Stimulated activated CD4-positive, alpha-beta T cell treated with anti-CD3 and anti-CD28 coated beads, Interleukin-15, amount 100 ng/mL, for 24 hours (primary cell): ENCODE measurements at places on chromosomes 2 and 18.

- no peak for DNase-seq
Observed at GRCh38 chr2:103605071-103605780, 843.4 kb downstream of the TMEM182 start.

DNA sequence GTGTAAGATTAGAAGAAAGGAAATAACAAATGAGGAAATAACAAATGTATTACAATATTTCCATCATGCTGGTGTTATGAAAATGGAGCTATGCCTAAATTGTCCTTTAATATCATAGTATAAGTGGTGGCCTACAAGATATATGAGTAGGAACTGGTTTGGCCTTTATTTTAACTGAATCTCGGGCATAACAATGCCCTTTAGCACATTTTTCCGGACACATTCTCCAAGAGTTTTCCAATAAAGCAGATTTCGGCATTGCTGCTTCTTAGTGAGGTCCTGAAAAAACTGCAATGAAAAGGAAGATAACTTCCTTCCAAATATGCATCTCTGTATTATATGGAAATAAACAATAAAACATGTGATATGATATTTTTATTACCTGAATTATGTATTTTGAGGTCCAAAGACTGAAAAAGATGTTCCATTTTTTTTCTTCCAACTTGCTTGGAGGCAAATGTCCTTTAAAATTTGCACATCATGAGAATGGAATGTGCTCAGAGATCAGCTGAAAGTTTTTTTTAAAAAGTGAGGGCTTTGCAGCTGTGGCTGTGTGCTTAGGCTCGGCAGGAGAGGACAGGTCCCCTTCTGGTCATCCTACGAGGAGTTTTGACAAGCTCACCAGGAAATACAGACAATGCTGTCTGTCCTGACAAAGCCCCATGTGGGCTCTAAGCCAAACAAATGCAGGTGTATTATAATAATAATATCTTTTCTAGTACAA, 132.3 kb upstream of the RND3 start:
- no peak for DNase-seq

- no peak for DNase-seq
Observed at GRCh38 chr2:96631804-96632435, 6.2 kb downstream of the KANSL3 start.

DNA sequence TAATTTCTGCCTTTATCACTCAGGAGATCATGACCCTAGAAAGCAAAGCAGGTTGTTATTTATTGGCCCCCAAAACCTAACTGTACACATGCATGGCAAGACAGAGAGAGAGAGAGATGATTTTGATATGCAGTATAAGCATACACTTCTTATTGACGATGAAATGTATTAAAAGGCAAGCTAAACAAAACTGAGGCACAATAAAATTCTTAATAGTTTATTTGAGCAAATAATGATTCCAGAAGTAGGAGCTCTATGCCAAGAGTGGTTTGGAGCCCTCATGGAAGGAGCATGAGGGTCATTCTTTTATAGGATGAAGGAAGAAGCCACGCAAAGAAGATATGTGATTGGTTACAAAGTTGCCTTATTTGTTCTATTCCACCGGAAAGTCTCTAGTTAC, 616.0 kb downstream of the FBXO15 start:
- DNase-seq = no peak

GRCh38 chr2:233387667-233388528, 33.6 kb downstream of the DGKD start:
- DNase-seq = no peak

DNA sequence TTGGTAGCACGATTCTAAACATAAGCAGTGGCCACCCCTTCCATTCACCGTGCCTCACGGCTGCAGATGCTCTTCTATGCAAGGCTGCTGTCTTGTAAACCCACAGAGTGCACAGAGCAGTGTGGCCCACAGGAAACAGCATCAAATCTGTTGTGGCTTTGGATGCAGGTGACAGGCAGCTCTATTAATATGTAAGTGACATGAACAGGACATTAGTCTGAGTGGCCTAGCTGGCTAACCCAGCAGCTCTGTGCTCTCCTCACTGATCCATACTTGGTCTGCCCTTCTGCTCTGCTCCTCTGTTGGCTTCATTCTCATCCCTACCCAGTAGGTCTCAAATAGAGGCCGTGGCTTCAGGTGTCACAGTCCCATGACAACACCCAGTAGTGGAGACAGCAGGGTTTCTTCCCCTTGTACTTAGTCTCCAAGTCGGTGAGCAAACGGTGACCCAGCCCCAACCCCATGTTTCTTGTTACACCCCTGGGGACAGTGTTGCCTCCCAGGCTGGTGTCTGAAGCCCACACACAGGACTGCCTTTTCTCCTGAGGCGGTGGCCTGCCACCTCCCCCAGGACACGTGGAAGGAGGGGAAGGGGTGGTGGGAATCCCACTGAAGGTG, 5.8 kb downstream of the SH3RF3 start:
- no peak for DNase-seq

- DNase-seq = no peak
Observed at GRCh38 chr18:66616523-66616983, 12.7 kb upstream of the CDH19 start.

GRCh38 chr2:238450440-238450861, 23.7 kb downstream of the ASB1 start:
- DNase-seq = no peak

- no peak for DNase-seq
Observed at GRCh38 chr2:43178602-43179542, 47.5 kb downstream of the ZFP36L2 start.

DNA sequence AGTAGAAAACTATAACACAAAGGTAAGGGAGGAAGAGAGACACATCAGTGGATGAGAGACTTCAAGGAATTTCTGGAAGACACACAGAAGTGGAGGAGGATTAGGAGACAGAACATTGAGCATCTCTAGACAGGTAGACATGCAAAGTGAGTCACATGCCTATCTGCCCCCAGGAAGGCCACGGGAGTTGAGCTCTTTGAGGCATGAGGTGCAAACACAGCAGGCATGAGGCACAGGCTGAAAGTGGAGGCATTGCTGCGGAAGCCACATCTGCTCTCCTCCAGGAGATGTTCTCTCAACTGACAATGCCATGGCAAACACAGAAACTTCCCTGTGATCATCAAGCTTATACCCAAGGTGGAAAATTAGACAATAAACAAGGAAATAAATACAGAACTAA, 481.6 kb upstream of the MYT1L start:
- no peak for DNase-seq

GRCh38 chr2:226623587-226624368, 175.8 kb downstream of the IRS1 start:
- no peak for DNase-seq

DNA sequence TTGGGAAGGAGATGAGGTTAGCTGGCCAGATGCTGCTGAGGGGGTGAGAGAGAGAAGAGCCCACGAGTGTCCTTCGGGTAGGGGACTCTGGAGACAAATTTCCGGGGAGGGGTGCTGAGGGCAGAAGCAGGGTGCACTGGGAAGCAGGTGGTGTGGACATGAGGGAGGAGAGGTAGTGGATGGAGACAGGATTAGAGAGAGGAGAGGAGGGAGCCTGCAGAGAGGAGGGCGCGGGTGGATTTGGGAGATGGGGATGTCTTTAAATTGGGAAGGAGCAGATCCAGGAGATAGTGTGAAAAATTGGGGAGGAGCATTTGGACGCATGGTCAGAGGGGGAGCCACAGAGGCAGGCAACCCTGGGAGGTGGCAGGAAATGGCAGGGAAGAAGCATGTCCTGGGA, 154.7 kb downstream of the DYSF start:
- DNase-seq = no peak

- peak; percentile 35 for DNase-seq
Observed at GRCh38 chr18:3998698-3999333, 456.3 kb downstream of the DLGAP1 start.

DNA sequence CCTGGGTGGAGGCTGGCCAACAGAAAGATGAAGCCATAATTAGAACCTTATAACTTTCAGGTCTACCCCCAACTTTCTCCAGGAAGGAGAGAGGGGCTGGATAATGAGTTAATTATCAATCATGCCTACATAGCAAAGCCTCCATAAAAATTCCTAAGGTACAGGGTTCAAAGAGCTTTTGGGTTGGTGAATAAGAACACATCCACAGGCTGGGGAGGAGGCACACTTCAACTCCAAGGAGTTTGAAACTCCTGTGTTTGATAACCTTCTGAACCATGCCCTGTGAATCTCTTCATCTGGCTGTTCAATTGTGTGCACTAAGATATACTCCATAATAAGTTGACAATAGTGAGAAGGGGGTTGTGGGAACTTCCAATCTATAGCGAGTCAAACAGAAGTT, 552.3 kb downstream of the TDRD15 start:
- no peak for DNase-seq

- no peak for DNase-seq
Observed at GRCh38 chr18:54392543-54393023, 34.9 kb downstream of the C18orf54 start.

- no peak for DNase-seq
Observed at GRCh38 chr2:86520153-86520552, 43.1 kb downstream of the CHMP3 start.

DNA sequence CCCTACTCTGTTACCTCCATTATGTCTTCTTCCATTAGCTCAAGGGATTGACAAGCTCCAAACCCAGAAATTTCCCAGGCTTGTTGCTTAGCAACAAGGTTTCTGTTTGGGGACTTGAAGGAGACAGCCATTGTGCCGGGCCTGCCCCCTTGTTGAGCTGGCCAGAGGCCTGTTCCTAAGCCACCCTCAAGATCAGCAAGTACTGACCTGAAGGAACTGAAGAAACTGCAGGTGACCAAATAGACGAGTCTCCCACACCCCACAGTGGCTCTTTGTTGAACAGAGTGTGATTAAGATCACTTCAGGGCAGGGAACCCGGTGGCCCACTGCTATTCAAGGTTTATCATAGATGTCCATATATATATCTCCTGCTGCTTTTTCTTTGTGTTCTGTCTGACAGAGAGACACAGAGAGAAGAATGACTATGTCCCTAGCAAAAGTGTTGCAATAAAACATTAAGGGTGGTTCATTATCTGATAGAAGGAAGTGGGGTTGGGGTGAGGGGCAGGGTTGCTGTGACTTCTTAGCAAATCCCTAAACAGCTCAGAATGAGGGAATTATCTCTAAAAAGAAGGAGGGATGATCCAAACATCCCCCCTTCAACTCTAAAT, 69.2 kb downstream of the RNF144A start:
- no peak for DNase-seq

DNA sequence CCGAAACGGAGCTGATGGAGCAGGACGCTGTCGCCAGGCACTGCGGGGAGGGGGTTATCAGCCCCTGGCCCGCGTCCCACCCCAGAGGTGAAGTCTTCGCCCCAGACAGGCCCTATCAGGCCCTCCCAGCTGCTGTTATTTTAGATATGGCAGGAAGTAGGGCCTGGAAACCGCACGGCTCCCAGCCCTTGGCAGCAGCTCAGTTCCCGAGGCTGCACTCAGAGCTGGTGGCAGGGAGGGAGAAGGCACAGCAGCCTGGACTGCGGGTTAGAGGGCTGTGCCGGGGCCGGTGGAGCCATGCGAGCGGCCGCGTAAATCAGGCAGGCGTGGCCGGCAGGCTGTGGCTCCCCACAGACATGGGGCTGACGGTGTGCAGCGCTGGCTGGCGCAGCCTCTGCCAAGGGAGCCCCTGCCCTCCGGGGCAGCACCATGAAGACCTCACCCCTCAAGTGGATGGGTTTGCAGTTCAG, 111.4 kb downstream of the NFATC1 start:
- DNase-seq = peak; percentile 39
